ENCODE measurements at places on chromosomes 1 and 21.

- peak; percentile 79 for DNase-seq
These were observed 9.6 kb downstream of the BCAR3 start for GRCh38 chr1:93672069-93672468.

- DNase-seq = no peak
These were observed 9.2 kb downstream of the CLDN8 start for GRCh38 chr21:30206551-30207251.

- DNase-seq = peak; percentile 79
These were observed 292.2 kb downstream of the SMYD3 start for GRCh38 chr1:246214708-246215509.

DNA sequence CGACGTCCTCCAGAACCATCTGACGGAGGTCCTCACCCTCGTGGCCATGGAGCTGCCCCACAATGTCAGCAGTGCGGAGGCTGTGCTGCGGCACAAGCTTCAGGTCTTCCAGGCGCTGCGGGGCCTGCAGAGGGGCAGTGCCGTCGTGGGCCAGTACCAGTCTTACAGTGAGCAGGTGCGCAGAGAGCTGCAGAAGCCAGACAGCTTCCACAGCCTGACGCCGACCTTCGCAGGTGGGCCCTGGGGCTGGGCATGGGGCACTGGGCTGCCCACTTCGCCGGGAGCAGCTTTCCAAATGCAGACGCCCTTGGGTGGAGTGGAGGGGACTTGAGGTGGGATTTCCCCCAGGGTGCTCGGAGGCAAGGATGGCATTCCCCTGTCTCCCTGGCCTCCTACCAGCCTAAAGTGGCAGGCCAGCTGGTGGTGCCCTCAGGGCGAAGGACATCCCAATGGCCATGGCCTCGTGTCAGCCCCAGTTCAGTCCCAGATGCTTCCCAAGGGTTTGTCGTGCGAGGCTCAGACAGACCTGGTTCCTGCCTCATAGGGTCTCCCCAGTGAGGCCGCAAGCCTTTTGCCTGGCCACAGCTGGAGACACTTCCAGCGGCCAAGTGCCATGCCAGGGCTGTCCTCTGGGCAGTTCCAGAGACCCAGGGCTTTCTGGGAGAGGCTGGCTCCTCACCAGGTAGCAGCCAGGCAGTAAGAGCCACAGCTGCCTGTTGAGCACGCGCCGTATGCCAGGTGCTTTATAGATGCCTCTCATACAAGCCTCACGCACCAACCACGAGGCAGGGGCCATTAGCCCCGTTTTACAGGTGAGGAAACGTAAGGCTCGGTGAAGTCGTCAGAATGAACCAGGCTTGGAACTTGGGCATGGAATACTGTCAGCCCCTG, 27.8 kb downstream of the H6PD start:
- no peak for DNase-seq

GRCh38 chr1:2867861-2868260, 66.4 kb upstream of the TTC34 start:
- DNase-seq = no peak

DNA sequence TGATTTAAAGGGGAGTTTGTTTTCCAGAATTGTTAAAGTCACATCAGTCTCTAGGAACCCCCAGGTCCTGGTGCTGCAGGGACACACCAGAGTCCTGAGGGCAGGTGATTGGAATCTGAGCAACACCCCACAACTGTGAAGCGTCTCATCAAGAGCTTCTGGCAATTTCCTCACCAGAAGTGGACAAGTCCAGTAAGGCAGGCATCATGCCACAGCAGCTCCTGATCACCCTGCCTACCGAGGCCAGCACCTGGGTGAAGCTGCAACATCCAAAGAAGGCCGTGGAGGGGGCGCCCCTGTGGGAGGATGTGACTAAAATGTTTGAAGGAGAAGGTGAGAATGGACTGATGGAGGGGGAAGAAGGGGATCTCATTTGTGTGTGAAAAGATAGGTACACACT, 2.1 kb downstream of the ZFP69 start:
- DNase-seq = no peak

DNA sequence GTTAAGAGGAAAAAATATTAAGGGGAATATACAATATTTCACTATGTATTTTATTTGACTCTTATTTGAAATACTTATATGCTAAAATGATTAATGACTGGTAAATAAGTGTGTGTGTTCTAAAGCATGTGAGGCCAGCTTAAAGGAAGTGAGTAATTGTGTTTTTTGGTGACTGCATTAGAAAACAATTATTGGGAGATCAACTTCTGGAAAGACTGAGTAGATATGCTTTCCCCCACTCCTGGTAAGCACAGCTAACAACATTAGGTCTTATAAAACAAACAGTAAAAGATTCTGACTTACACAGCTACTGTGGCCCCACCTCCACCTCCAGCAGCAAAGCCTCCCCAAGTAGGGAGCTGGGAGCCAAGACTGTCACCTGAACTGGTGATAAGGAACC, 403.0 kb downstream of the SRGAP2C start:
- DNase-seq = no peak

GRCh38 chr1:239505094-239505493, 118.7 kb downstream of the CHRM3 start:
- DNase-seq = no peak

GRCh38 chr1:44242746-44243145, 29.5 kb downstream of the DMAP1 start:
- DNase-seq = no peak

GRCh38 chr1:185966471-185966870, 232.3 kb downstream of the HMCN1 start:
- peak; percentile 76 for DNase-seq

- no peak for DNase-seq
These were observed 164.9 kb downstream of the ST6GALNAC3 start for GRCh38 chr1:76239470-76239918.

- no peak for DNase-seq
These were observed 14.0 kb upstream of the MMEL1 start for GRCh38 chr1:2646837-2647236.

DNA sequence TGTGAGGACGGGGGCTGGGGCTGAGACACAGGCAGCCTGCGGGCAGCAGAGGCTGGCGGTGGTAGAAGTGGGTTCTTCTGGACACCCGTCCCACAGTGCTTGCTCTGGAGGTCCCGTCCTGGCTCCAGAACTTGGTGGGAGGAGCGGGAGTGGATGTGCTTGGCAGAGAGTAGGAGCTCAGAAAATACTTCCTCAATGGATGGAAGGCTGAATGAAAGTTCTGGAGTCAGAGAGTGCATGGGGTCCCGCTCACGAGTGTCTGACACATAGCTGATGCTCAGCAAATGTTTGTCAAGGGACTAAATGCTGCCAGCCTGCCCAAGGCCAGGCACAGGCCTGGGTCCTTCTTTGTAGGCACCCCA, 13.4 kb upstream of the NES start:
- peak; percentile 34 for DNase-seq

GRCh38 chr1:235923466-235924021, 56.8 kb upstream of the LYST start:
- peak; percentile 76 for DNase-seq

- peak; percentile 77 for DNase-seq
These were observed 42.4 kb downstream of the CTNNBIP1 start for GRCh38 chr1:9867408-9868243.

DNA sequence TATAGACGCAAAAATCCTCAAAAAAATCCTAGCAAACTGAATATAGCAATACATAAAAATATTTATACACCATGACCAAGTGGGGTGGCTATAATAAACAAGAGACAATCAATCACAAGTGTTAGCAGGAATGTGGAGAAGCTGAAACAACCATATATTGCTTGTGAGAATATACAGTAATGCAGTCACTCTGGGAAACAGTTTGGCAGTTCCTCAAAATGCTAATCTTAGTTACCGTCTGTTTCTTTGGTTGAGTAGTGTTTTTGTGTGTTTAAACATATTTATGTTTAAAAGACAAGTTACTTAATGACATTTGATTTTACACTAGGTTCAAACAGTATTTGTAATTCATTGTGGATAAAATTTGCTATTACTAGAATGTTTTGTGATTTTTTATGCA, 792.0 kb downstream of the LTN1 start:
- peak; percentile 50 for DNase-seq

GRCh38 chr21:41632748-41633475, 125.0 kb upstream of the TMPRSS2 start:
- DNase-seq = no peak

- DNase-seq = no peak
These were observed 105.2 kb downstream of the TLR5 start for GRCh38 chr1:223037845-223038244.

DNA sequence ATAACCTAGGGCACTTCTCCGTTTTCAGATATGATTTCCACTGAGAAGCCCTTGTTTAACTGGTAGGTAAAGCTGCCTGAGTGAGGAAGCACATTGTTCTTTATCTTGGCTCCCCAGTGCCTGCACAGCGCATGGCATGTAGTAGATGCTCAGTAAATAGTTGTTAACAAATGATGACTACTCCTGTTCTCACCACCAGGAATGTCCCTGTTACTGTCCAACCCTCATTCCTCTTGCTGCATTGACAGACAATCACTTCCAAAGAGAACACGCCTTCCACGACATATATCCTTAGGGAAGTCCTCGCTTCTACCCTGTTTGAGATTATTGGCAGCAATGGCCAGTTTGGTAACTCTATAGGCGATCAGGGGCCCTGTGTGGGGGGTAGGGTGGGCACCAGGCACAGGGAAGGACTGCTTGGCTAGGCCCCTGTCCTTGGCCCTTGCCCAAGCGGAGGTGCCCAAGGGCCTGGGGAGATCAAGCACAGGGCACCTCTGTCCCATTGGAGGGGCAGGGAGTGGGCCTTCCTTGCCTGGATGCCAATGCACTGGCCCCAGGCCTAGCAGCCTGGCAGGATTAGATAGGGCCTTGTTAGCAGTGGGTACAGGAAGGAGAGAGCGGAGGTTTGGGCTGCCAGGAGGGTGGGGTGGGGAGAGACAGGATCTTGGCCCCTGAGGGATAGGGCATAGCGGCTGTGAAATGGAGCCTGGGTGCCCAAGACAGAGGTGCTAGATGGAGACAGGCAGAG, 10.2 kb downstream of the NES start:
- DNase-seq = peak; percentile 51

GRCh38 chr1:2322065-2322571, 69.2 kb downstream of the MORN1 start:
- peak; percentile 96 for DNase-seq

GRCh38 chr1:55204997-55205396, 10.2 kb downstream of the USP24 start:
- DNase-seq = peak; percentile 16

- DNase-seq = no peak
These were observed 10.0 kb downstream of the C1orf198 start for GRCh38 chr1:230858236-230858820.

GRCh38 chr1:116243333-116244054, 129.6 kb upstream of the ATP1A1 start:
- no peak for DNase-seq

DNA sequence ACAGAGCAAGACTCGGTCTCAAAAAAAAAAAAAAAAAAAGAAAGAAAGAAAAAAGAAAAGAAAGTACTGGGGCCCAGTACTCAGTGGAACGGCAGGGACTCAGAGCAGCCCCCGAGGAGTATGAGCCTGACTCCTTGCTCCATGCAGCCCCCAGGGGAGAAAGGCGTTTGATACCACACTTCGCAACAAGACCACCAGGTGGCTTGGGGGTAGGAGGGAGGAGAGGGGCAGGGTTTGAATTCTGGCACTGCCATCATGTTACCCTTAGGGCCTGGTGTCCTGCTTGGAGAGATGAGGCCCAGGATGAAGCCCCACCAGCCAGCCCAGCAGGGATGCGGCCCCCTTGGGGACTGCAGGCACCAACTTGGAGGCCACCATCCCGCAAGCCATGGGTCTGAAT, 321.3 kb upstream of the VAMP3 start:
- no peak for DNase-seq

- no peak for DNase-seq
These were observed 4.6 kb upstream of the KCNA2 start for GRCh38 chr1:110610696-110611286.

GRCh38 chr1:90325168-90325567, 330.3 kb downstream of the ZNF326 start:
- DNase-seq = no peak

DNA sequence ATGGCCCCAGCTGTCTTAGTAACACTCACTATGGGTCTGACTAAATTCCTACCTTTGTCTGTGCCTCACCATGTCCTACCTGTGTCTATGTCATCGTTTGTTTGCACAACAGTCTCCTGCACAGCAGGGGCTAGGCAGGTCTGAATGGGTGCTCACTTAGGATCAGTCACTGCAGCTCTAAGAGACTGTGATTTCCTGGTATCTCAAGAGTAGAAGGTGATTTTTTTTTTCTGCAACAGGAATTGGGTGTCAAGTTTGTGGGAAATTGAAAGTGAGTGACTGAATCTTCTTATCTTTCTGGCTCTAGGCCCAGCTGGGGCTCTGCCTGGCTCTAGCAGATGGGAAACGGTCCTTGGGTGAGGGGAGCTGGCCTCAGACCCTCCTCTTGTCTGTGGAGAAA, 46.4 kb upstream of the TRABD2B start:
- no peak for DNase-seq

- no peak for DNase-seq
These were observed 574.6 kb downstream of the LMO4 start for GRCh38 chr1:87903242-87903641.

GRCh38 chr21:31760931-31761330, 29.0 kb upstream of the SCAF4 start:
- DNase-seq = no peak

GRCh38 chr1:996851-997712, 2.8 kb downstream of the HES4 start:
- no peak for DNase-seq

- DNase-seq = no peak
These were observed 67.0 kb downstream of the XCL2 start for GRCh38 chr1:168476588-168477385.

GRCh38 chr1:32234792-32235191, 12.2 kb upstream of the FAM167B start:
- DNase-seq = no peak

DNA sequence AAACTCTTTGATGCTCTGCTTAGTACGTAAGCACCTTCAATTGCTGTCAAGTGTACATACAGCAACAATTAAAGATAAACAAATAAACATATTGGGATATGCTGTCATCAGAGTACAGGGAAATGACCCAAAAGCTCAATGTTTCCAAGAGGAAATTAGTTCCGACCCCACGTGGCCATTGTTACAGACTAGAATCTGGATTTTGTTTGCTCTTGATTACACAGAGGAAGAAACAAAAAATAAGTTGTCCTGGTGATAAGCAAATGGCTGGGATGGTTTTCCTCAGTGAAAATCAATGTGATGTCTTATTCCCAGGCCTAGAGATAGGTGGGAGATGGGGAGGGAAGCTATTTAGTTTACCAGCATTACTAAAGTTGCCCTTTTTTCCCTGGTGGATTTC, 113.0 kb upstream of the UBE2U start:
- peak; percentile 50 for DNase-seq

- DNase-seq = peak; percentile 65
These were observed 83.4 kb downstream of the LYST start for GRCh38 chr1:235783148-235783776.

All from muscle of leg (tissue), 16 donors.